Stimulated activated CD4-positive, alpha-beta T cell treated with anti-CD3 and anti-CD28 coated beads, Interleukin-15, amount 100 ng/mL, for 48 hours (primary cell): ENCODE measurements at places on chromosomes 11 and 22.

GRCh38 chr11:34134765-34135164 is 29.3 kb downstream of the NAT10 start:
- no peak for DNase-seq

- no peak for DNase-seq
Observed at GRCh38 chr11:74437441-74438042, 29.8 kb downstream of the KCNE3 start.

GRCh38 chr22:28031383-28031922 is 112.4 kb upstream of the PITPNB start:
- DNase-seq, result no peak

- DNase-seq, result no peak
Observed at GRCh38 chr22:48703265-48703941, 1124.3 kb downstream of the BRD1 start.

DNA sequence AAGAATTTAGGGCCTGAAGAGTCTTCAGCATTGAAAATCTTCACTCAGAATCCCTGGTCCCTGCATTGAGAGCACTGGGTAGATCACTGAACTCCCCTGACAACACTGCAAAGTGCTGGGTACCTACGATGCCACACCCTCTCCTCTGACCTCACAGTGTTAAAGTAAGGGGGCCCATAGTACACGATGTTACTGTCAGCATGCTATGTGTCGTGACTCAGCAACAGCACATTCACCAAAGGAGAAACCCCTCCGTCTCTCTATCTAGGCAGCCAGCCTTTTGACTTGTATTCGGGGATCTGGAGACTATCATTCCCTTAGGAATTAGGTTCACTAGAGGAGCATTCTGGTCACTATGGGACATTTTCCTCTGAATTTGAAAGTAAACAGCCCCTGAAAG is 67.4 kb upstream of the PITPNB start:
- DNase-seq, result no peak

GRCh38 chr11:113213549-113213948 is 100.8 kb upstream of the TTC12 start:
- DNase-seq, result no peak

GRCh38 chr22:35218079-35218478 is 39.2 kb upstream of the HMGXB4 start:
- DNase-seq, result no peak

DNA sequence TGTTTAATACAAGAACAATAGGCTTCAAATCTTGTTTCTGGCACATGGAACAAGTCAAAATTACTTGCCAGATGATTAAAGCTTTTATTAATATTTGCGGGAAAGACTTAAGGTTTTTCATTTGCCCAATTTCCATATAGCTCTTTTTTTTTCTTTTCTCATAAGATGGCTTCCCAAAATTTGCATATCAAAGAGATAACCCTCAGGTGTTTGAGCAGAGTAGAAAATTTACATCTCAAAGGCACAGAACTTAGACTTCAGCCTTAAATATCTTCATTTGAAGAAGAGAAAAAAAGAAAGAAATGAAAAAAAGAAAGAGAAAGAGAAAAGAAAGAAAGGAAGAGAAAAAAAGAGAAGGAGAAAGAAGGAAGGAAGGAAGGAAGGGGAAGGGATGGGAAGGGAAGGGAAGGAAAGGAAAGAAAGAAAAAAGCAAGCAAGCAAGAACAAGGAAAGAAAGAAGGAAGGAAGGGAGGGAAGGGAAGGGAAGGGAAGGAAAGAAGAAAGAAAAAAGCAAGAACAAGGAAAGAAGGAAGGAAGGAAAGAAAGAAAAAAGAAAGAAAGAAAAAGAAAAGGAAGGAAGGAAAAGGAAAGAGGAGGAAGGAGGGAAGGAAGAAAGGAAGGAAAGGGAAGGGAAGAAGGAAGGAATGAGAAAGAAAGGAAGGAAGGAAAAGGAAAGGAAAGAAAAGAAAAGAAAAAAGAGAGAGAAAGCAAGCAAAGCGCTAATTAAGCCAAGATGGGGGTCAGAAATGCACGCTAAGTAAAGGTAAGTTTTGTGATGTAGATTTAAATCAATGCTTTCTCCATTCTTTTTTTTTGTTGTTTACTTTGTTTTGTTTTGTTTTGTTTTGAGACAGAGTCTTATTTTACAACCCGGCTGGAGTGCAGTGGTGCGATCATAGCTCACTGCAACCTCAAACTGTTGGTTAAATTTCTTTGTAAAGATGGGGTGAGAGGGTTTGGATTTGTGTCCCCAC is 20.2 kb upstream of the IFITM3 start:
- DNase-seq, result no peak

- no peak for DNase-seq
Observed at GRCh38 chr11:71459076-71459766, 6.2 kb downstream of the NADSYN1 start.

GRCh38 chr11:116725434-116726221 is 47.2 kb downstream of the BUD13 start:
- no peak for DNase-seq

DNA sequence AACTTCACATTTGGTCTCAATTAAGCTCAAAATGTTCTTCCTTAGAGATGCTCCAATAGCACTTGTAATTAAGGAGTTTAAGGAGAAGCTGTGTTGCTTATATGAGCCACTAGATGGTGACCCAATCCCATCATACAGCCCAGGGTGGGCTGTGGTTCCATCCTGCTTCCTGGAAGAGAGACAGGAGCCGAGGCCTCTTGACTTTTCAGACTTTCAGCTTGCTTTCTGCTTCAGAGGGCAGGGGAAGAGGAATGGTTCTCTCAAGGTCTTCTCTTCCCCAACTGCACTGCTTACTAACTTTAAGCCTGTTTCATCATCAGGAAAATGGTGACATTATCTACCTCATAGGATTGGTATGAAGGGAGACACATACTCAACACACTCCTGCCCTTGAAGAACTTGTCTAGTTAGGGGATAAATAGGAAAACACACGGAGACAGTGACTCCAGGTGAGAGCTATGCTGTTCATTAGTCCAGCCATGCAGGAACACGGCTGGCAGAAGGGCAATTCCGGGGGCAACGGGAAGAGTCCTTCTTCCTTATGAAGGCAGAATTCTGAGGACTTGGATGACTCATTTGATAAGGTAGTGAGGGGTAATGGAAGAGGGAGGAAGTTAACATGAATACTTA is 20.1 kb downstream of the TMEM218 start:
- DNase-seq, result no peak

- no peak for DNase-seq
Observed at GRCh38 chr11:30873924-30874610, 287.9 kb upstream of the MPPED2 start.

DNA sequence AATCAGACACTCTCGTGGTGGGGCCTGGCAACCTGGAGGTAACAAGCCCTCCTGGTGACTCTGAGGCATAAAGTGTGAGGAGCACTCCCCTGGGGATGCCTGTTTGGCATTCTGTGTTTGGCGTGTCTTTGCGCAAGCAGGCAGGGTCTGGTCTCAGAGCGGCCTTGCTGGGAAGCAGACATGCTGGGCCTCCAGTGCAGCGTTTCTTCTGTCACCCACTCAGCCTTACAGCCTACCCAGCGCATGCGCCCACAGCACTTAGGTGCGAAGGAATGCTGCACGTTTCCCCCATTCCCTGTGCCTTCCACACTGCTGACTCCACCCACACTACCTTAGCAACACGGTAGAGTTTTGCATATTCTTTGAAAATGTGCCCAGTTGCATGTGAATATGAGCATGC is 7.4 kb upstream of the CXCR5 start:
- DNase-seq, result no peak
